A549 treated with dexamethasone at 1 μM for 4 hours (cell line): ENCODE measurements at places on chromosomes 2 and 18. TPM values are rescaled to one million over a fixed set of nuclear protein-coding genes. Genes with fewer than 3 reads are reported as not detected.

MSTN gene
- 0.02 TPM in 1 of 5 replicates, not detected in the others for total RNA-seq

TMEFF2 gene
- total RNA-seq = 0.20 to 0.50 TPM (median 0.34 TPM) in 5 replicates

SCYGR4 gene
- total RNA-seq = not detected in 5 replicates

LCT gene
- total RNA-seq = 0.01 to 0.04 TPM (median 0.02 TPM) in 4 of 5 replicates, not detected in the other
